Activated gamma-delta T cell treated with Interleukin-2 at 50 U/mL for 16 hours (primary cell): ENCODE measurements at places on chromosomes 16 and 17.
A peak's percentile ranks its signal among the peaks of the same experiment; 100 is the strongest.

- DNase-seq, result no peak
Observed at GRCh38 chr17:29212681-29213121, 32.5 kb upstream of the MYO18A start.

DNA sequence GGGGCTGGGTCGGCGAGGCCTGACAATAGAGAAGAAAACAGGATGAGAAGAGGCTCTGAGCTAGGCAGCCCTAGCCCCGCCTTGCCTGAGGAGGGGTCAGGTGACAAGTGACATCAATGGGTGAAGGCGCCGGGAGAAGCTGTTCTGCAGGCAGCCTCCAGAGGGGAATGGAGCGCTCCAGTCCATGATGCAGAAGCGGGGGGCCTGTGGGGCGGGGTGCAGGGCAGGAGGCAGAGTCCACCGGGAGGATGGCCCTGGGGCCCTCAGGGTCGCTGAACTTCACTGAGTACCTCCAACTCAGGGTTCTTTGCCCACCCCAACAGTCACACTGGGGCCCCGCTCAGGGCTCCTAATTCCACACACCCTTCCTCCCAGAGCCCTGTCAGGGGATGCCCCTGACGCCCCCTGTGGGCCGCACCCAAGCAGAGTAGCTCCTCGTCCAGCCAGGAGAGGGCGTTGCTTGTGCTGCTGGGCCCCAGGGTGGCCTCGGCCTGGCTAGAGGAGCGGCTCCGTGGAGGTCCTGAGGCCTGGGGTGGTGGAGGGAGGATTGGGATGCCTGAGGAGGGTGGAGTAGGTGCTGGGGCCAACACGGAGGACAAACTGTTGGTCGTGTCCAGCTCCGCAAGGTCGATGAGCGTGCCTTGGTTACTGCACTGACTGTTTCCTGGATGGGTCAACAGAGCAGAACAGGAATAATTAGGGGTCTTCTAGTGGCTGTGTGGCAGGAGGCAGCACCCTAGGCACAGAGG is 20.8 kb downstream of the GGA3 start:
- DNase-seq, result no peak

- DNase-seq, result no peak
Observed at GRCh38 chr16:49498264-49498663, 124.7 kb downstream of the C16orf78 start.

- DNase-seq, result no peak
Observed at GRCh38 chr16:73220836-73221235, 172.9 kb upstream of the ZFHX3 start.

GRCh38 chr16:81838794-81839193 is 59.7 kb downstream of the PLCG2 start:
- no peak for DNase-seq

GRCh38 chr17:31568539-31568938 is 177.1 kb downstream of the RAB11FIP4 start:
- DNase-seq, result no peak

GRCh38 chr17:1126250-1126797 is 53.5 kb downstream of the ABR start:
- no peak for DNase-seq

GRCh38 chr17:17076066-17076465 is 33.8 kb downstream of the MPRIP start:
- no peak for DNase-seq

- DNase-seq, result peak; percentile 40
Observed at GRCh38 chr17:59311051-59311468, 20.4 kb upstream of the YPEL2 start.

- DNase-seq, result no peak
Observed at GRCh38 chr17:66313995-66314659, 11.7 kb downstream of the PRKCA start.

DNA sequence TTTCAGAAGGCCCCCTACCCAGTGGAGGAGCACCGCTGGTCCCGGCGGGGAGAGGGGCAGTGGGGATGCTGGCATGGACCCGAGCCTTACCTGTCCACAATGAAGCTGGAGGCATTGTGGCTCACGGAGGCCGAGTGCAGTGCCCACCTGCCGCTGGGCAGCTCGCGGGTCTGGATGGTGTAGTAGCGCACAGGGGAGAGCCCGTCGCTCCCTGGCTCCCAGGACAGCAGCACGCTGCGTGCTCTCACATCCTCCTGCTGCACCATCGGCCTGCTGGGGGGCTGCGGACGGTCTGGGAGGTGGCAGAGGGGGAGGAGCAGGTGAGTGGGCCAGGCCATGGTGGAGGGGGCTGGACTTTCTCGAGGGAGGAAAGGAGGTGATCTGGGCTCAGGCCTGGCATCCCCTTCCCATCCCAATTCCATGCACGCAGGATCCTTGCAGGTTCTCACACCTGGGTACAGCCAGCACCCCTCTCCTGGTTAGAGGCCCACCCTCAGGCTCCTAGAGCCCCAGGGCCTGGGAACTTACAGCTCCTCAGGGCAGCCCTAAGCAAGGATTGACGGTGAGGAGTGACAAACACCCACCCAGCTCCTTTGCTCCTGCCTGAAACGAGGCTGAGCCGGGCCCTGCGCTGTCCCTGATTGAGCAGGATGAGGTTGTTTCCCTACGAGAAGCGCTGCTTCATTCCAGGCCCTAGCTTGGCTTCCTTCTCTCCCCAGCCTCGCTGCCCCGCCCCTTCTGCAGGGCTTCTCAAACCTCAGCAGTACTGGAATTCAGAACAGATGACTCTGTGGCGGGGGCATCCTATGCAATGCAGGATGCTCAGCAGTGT is 76.2 kb upstream of the CDC42EP4 start:
- no peak for DNase-seq

GRCh38 chr16:2278272-2278608 is 10.3 kb upstream of the RNPS1 start:
- DNase-seq, result no peak

DNA sequence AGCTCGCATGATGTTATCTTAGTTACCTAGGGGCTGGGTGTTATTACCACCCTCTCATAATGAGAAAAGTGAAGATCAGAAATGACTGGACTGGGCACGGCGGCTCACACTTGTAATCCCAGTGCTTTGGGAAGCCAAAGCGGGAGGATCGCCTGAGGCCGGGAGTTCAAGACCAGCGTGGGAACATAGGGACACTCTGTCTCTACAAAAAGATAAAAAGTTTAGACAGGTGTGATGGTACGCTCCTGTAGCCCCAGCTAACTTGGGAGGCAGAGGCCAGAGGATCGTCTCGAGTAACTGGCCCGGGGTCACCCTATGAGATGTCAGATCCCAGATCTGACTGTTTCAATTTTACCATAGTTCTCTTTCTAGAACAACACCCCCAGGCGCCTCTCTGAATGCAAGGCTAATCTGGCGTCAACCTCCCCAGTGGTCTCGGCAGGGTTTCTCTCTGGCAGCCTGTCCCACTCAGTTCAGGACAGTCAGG is 1.9 kb upstream of the CCDC102A start:
- DNase-seq, result no peak

DNA sequence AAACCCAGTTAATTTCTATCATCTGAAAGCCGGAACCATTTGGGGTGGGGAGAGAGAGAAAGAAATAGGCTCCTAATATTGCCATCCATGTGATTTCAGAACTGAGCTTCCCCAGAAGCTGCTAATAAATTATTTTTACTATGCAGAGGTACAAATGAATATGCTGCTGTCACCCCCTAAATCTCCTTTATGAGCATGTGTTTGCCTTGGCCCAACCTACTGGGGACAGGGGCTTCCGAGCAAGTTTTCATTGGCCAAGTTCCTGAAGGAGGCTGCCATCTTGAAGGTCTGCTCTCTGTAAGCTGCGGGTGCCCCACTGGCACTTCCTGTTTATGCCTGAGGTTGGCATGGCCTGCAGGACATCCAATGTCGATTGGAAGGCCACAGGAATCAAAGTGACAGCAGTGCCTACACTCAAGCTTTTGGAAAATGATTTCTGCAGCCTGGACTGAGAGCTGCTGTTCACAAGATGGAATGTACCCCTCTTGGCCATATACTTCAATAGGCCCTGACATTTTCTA is 194.7 kb downstream of the XYLT1 start:
- DNase-seq, result no peak

DNA sequence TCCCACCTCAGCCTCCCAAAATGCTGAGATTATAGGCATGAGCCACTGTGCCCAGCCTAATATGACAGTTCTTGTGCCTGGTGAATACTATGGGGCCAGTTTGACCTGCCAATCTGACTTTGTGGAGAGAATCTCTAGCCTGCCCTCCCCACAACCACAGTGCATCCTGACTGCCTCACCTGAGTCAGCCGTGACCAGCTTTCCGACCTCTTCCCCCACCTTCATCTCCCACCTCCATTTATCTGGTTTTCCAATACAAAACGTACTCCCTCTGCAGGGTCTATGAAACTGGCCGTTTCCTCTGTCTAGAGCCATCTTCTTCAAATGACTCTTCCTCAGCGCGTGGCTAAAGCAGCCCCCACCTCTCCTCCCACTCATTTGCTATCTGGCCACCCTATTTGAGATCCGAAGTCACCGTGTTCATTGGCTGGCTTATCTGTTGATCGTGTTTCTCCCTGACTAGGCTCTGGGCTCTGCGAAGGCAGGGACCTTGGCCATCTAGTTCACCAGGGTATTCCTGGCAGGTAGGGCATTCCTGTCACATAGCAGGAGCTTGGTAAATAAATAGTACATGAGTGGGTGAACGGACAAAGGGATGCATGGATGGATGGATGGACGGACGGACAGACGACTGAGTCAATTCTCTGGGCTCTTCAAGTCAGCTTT is 22.3 kb upstream of the PLLP start:
- DNase-seq, result no peak

GRCh38 chr17:2030779-2031163 is 818 bp downstream of the DPH1 start:
- DNase-seq, result no peak

- DNase-seq, result no peak
Observed at GRCh38 chr17:14688134-14688533, 387.3 kb downstream of the HS3ST3B1 start.

DNA sequence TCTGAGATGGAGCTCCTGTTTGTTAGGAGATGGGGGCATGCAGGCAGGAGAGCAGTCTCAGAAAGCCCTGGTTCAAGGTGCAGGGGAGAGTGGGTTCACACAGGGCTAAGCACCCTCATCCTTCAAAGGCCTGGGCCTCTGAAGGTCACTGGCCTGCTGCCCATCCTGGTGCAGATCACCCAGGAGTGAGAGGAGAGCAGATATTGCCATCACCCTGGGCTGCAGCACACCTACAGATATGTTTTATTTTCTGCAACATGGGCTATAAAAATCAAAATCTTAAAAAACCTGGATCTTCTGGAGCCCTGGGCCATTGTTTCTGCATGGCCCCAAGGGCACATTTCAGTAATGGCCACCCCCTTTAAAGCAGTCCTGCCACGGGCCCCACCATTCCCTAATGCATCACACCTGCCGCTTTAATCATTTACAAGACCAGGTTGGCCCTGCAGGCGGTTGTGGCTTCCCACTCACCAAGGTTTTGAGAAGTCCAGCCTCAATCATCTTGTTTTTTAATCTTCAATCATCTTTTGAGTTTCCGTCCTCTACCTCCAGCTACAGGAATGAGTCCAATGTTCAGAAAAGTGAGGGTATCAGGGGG is 20.4 kb upstream of the NUP93 start:
- DNase-seq, result no peak

DNA sequence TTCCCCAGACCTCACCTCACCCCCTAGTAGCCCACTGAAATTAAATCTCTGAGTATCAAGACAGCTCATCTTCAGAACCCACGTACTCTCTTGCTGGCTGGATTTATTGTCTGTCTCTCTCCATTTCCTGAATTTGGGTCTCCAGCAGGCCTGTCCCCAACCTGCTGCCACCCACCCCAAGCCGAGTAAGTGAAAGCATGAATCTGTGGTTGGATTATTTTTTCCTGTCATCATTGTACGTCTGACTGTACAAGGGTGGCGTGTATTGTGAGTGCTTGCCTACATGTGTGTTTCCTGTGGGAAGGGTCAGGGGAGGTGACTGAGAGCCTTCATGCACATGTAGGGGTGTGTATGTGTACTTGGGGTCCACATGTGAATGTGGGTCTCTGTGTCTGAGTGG is 5.4 kb downstream of the TNP2 start:
- peak; percentile 19 for DNase-seq

DNA sequence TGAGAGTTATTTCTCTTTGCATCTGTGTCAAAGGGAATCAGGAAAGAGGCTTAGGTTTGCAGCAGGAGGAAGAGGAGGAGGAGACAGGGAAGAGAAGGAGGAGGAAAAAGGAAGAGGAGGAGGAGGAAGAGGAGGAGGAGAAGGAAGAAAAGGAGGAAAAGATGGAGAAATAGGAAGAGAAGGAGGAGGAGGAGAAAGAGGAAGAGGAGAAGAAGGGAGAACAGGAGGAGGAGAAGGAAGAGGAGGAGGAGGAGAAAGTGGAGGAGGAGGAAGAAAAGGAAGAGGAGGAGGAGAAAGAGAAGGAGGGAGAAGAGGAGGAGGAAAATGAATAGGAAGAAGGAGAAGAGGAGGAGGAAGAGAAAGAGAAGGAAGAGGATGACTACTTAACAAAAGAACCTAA is 459.1 kb downstream of the GRIN2A start:
- no peak for DNase-seq

- peak; percentile 80 for DNase-seq
Observed at GRCh38 chr17:28842282-28843012, at the start of gene FAM222B. TSS of gene FAM222B (minus strand) at chr17:28842790. CDS start at chr17:28766667, 76,123 bp downstream.

DNA sequence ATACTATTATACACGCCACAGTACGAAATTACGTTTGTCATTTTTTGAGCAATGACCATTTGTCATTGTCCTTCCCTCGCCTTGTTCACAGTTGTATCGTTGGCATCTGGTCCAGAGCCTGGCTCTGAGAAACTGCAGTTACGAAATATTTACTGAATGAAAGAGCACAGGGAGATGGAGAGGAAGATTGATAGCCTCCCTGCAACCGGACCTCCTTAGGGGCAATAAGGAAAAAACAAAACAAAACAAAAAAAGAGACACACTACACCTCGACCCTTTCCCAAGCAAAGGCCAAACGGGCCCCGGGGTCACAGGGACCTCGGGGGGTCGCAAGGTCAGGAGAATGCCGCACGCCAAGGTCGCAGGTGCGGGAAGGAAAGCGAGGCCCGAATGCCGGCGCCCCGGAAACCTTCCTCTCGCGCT is 857 bp downstream of the GOT2 start:
- DNase-seq, result no peak

DNA sequence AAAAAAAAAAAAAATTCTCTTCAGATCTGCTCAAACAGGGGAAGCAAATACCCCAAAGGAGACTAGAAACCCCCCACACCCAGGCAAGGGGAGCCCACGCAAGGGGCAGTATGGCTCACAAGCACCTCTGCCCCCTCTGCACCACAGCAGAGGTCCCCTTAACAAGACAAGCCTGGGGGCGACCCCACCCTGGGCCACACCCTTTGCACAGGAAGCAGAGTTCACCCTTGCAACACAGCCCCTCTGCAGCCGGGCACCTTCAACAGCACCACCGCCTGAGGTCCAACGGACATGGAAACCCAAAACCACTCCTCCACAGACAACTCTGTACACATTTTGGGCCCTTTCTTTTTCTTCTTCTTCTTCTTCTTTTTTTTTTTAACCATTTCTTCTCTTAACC is 12.8 kb downstream of the AXIN1 start:
- peak; percentile 41 for DNase-seq

DNA sequence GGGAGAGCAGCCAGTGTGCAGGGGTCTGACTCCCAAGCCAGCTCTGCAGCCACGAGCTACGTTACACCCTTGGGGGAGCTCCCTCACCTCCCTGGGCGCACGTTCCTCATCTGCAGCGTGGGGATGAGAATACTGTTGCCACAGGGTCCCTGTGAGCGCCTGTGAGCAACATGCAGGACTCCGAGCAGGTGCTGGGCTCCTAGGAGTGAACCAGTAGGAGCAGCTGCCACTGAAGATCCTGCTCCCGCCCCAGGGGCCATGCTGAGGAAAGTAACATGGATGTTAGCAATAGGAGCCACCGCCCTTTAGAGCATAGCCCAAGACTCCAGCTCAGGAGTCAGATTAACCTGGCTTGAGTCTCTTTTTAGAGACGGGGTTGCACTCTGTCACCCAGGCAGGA is 15.9 kb downstream of the DNAAF1 start:
- no peak for DNase-seq

GRCh38 chr16:11238272-11239202 is 17.5 kb downstream of the SOCS1 start:
- no peak for DNase-seq
